AG04450 (cell line): ENCODE measurements at places on chromosomes 11 and 22. TPM values are rescaled to one million over a fixed set of nuclear protein-coding genes. Genes with fewer than 3 reads are reported as not detected.

- no peak for DNase-seq
These were observed 16.6 kb downstream of the KCNQ1 start for GRCh38 chr11:2461253-2461955.

DNA sequence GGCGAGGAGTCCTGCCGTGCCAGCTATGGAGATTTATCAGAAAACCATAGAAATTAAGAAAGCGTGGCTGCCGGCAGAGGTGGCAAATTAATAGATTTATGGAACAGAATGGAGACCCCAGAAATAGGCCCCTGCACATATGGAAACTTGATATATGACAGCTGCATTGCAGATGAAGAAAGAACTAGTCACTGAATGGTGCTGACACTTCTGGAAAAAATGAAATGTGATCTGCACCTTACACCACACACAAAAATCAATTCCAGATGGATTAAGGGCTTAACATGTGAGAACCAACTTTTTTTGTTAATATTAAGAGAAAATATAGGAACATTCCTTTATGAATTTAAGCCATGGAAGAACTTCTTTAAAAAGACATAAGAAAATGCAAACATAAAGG, 40.3 kb upstream of the TSKU start:
- DNase-seq = peak; percentile 23

DNA sequence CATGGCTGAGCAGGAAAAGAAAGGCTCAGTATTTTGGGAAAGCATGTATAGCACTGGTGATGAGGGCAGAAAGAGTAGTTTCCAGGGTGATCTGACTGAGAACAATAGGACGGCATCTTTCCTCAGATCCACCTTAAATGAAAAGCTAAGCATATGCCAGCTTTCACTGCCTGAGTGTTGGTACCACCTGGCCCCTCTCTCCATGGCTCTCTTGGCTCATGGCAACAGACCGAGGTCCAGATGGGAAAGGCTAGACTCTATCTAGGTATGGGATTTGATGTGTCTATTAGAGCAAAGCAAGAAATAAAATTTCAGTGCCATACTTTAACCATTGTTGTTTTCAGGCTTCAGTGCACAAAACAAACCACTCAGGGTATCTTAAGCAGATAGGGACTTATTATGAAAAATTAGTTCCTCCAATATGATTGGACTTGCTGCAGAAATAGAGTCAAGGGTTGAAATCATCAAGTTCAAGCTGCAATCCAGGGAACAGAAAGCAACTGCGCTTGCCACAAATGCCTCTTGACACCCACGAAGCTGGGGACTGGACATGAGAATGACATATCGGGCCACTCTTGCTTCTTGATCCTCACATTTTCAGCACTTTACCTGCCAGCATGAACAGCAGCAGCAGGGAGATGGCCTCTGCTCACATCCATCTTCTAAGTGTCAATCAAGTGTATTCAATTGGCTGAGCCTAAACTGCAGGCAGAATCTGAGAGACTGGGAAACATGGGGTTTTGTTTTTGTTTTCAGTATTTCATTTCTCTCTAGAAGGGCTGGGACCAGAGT, 64.0 kb upstream of the SNX19 start:
- no peak for DNase-seq

- DNase-seq = no peak
These were observed 19.8 kb upstream of the INCENP start for GRCh38 chr11:62103986-62104385.

GRCh38 chr11:106957030-106957482, 61.2 kb downstream of the GUCY1A2 start:
- no peak for DNase-seq

Gene CRYBB3
- not detected in 2 replicates for polyA plus RNA-seq
